A172 (cell line): ENCODE measurements at places on chromosomes 6 and 20. TPM values are rescaled to one million over a fixed set of nuclear protein-coding genes. Genes with fewer than 3 reads are reported as not detected.

The LTB gene
- total RNA-seq, result not detected in 2 replicates

The MYT1 gene
- total RNA-seq, result 2.4 TPM in 2 replicates

The MUC21 gene
- not detected in 2 replicates for total RNA-seq

The HAO1 gene
- not detected in 2 replicates for total RNA-seq

The CDSN gene
- not detected in 2 replicates for total RNA-seq
